Frontal cortex (tissue), 4 donors: ENCODE measurements at places on chromosomes 4 and X. TPM values are rescaled to one million over a fixed set of nuclear protein-coding genes. Genes with fewer than 3 reads are reported as not detected.

GRCh38 chr4:98572697-98573096, 85.7 kb downstream of the TSPAN5 start:
- no peak for DNase-seq

DNA sequence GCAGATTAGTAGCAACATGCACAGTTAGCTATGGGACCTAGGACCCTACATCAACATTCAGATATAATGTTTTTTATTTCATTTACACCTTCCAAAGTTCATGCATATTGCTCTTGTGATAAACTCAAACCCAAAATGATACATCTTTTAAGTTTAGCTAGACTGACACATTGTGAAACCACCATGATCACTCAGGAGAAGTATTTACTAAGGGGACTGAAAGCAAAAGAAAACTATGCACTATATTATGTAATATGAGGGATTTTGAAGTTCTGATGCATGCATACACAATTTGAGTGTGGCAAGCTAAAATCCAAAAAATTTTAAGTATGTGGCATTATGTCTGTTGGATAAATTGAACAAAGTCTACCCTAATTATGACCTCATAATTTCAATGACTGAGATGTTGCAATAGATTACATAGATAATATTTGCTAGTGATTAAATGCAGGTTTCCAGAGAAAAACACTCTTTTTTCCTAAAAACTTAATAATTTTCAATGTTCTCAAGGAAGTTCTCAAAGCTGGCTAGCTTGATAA, 914.8 kb upstream of the GRIA3 start:
- no peak for DNase-seq

- peak; percentile 34 for DNase-seq
These were observed 21.8 kb downstream of the FHL1 start for GRCh38 chrX:136168929-136169735.

- DNase-seq: no peak
These were observed 2.5 kb downstream of the RPS4X start for GRCh38 chrX:72274526-72274925.

GRCh38 chr4:169663402-169663801, 43.0 kb downstream of the CLCN3 start:
- no peak for DNase-seq

The CT47B1 gene
- not detected for total RNA-seq

The TCEAL5 gene
- total RNA-seq: 6.9 TPM

The MUC7 gene
- not detected for total RNA-seq

- DNase-seq: no peak
These were observed 35.3 kb downstream of the FAM13A start for GRCh38 chr4:89021684-89022083.

The CXCL6 gene
- total RNA-seq: 0.41 TPM

- DNase-seq: no peak
These were observed 1.3 kb downstream of the TBL1X start for GRCh38 chrX:9466124-9466495.

DNA sequence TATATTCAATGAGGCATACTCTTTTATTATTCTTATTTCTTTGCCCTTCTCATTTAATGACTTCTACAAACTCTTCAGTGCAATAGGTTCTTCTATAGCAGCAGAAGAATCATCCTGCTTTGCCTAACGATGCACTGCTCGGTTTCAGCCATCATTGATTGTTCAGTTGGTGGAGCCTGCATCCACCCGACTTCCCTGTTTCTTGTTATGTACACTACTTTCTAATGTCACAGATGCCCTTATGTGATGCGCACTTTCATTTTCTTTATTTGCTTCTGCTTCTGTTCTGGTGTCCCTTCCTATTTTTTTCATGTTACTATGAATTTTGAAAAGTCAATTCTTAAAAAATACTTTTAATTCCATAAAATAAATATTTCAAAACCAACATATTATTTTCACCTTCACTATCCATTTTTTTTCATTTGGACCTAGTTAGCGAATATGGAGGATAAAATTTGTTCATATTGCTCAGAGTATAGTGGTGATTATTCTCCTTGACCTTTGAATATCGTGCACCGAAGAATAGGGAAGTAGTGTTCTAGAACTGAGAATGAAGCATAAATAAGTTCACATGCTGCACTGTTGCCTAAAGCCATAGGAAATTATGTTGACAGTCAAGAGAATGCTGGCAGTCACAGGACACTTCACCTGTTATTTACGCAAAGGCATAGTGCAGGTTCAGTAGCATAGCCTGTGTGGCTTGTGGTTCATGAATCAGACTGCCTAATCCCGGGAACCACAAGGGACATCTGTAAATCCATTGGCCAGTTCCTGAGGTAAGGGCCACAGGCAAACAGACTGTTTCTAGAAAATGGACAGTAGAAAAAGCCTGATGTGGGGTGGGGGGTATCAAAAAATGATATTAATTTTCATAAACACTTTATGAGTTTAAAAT, 21.3 kb upstream of the SFRP2 start:
- DNase-seq: no peak

DNA sequence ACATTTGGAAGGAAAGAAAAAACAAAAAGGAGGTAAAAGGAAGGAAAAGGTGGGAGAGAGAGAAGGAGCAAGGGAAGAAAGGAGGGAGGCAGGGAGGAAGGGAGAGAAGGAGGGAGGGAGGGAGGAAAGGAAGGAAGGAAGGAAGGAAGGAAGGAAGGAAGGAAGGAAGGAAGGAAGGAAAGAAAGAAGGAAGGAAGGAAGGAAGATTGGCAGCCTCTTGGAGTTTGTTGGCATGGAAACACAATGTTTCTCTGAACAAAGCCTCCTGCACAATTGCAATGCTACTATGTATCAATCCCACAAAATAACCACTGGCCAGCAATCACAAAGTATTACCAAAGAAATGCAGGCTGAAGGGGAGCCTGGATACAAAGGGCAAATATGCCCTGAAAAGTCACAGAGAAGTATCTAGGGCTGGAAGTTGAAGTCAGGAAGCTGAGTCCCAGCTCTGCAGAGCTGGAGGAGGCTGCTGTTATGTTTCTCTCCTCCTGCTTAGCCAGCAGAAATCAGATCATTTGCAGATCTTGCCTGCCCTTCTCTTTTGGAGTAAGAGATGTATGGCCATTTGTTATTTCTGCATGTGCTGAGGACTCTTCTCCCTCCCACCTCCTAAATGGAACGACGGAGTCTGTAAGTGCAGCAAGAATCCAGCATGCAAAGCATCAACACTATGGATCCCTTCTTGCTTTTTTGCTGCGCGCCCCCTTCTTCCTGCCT, 195.9 kb upstream of the LDB2 start:
- DNase-seq: no peak

The SLC25A4 gene
- 35.1 TPM for total RNA-seq

The SLIT2 gene
- 11.0 TPM for total RNA-seq

GRCh38 chrX:12693754-12694153, 97.5 kb upstream of the PRPS2 start:
- no peak for DNase-seq

The RHOXF1 gene
- total RNA-seq: not detected
